ENCODE measurements at places on chromosomes 7 and 10.

- DNase-seq: no peak
These were observed 588.0 kb upstream of the LRRN3 start for GRCh38 chr7:110502888-110503465.

DNA sequence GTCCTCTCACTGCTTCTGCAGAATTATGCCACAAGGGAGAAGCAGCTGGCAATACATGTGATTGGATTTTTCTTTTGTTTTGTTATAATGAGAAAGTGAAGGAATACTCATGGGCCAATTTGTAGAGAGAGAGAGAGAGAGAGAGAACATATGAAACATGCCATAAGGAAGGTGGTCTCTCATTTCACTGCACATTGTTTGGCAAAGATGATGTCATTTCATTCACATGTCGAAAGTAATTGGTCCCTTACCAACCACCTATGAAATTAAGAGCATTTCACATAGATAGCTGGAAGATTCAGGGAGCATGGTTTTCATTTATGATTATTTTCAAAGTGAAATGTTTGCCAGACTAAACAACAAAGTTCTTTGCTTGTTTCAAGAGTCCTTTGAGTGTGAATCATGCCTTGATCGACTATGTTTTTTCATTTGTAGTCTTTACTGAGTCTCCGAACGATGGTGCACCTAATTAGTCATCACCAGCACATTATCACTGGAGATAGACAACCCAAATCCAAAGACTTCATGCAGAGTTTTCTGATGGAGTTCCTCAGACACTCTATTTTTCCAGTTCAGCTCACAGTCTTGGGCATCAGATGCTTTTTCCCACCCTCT lies 130.1 kb upstream of the ZEB1 start:
- no peak for DNase-seq

DNA sequence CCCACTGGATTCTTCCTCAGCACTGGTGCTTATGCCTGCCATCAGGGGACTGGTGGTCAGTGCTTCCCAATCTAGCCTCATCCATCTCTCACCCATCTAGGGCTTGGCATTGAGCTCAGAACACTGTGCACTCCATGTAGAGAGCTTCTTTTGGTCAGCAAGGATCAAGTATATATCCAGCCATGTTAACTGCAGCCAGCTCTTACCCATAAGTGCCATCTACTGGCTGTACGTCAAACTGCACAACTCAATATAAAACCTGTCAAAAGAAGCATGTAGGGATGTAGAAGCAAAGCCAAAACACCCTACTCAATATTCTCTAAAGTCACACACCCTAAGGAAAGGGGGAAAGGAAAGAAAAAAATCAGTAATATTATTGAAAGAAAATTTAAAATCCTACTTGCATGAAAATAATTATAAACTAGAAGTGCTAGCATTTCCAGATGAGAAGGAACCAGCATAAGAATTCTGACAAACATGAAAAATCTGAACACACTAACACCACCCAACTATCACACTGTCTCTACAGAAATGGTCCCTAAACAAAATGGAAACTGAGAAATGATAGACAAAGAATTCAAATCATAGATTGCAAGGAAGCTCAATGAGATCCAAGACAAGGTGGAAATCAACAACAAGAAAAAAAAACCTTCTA lies 531.1 kb upstream of the STEAP1 start:
- DNase-seq: no peak

DNA sequence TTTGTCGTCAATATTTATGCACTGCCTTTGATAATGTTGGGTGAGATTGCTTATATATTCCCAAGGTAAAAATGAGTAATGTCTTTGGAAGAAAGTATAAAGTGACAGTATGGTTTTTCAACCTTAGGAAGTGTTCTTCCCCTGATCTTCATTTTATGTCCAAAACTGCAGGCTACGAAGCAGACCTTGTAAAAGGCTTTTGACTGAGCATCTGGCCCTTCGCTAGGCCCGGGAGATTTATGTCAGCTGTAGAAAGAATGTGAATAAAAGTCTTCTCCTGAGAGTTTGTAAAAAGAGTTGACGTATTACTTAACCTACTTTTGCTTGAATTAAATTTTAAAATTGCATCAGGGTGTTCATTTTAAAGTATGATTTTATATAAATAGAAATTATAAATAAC lies 116.8 kb downstream of the CPED1 start:
- no peak for DNase-seq

DNA sequence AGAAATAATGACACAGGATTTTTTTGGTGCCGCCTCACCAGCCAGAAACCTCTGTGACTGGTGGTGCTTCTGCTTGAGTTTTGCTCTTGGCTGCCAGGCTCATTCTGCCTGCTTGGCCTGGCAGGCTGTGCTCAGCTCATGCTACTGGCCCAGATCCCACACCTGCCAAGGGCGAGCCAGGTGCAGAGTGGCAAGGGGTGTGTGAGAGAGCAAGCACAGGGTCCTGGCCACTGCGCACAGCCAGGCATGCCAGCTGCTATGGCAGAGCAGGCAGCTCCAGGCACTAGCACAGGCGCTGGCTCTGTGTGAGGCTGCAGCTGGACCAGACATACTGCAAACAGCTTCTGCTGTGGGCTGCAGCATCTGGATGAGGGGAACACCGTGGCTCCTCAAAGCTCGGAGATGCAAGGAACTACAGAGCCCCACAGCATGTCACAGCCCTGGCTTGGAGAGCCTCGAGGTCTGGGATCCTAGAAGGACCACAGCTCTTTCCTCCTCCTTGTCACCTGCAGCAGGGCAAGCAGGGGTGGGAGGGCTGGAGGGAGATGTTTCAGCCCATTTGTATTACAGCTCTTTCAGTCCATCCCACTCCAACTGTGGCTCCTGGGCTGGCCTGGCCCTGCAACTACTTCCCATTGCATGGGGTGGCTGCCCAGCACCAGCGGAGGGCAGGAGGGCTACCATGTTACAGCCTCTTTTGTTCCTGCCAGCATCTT lies 313.4 kb upstream of the SEMA3C start:
- DNase-seq: no peak

- DNase-seq: no peak
These were observed 42.6 kb downstream of the INPP5A start for GRCh38 chr10:132580143-132580542.

DNA sequence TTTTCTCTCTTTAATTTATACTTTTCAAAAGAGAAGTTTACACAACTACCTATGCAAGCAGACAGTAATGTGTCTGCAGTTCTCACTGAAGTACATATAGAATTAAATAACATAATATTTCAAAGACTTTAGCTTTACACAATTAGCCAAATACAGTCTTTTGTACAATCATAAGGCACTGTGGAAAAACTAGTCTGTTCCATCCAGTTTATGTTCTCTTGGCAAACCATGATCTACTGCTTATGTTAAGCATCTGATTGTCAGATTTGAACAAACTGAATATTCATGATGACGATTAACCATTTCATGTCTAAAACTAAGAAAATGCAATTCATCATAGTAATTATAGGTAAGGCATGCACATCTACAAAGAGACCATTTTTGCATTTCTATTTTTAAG lies 842 bp downstream of the SEMA3A start:
- DNase-seq: no peak

GRCh38 chr7:131106681-131107336 lies 220.9 kb upstream of the MKLN1 start:
- peak; percentile 37 for DNase-seq

GRCh38 chr10:69022611-69023010 lies 34.0 kb downstream of the KIFBP start:
- no peak for DNase-seq

DNA sequence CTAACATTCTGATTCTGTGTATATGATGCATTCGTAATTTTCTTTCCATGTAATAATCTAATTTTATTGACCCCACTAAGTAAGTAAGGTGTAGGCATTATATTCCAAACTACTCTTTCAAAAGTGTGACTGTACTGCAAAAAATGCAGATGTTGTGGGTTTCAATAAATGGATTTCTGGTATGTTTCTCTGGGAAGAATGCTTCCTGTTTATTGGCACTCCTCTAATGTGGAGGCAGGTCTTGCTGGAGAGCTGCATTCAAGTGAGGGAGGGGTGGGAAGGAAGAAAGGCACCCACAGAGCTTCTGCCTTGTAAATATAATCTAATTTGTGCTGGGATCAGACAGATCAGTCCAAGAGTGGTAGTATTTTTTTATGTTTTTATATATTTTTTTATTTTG lies 23.9 kb downstream of the ST7 start:
- no peak for DNase-seq

DNA sequence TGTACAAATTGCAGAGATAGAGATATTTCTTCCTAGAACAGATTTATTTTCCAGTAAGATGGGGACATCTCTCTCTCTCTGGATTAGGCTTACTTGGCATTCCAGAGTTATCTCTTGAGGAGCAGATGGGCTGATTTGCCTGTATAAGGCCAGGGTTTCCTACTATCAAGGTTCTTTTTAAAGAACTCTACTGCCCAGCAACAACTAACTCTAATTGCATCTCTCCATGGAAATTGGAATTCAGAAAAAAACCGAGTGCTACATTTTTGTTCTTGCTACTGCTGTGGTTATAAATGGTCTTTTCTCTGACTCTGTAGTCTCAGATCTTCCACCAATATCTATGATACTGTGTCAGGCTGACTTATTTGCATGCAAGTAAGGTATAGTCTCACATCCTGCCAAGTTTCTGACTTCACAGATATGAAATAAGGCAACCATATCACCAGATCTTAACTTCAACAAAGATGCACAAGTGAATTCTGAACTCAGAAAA lies 161.1 kb downstream of the CRPPA start:
- DNase-seq: no peak

- DNase-seq: no peak
These were observed 1.7 kb downstream of the SHTN1 start for GRCh38 chr10:117003336-117003735.

- no peak for DNase-seq
These were observed 20.2 kb upstream of the CPA5 start for GRCh38 chr7:130324306-130324943.

- DNase-seq: no peak
These were observed 147.7 kb downstream of the PTPN20 start for GRCh38 chr10:47058961-47059391.

DNA sequence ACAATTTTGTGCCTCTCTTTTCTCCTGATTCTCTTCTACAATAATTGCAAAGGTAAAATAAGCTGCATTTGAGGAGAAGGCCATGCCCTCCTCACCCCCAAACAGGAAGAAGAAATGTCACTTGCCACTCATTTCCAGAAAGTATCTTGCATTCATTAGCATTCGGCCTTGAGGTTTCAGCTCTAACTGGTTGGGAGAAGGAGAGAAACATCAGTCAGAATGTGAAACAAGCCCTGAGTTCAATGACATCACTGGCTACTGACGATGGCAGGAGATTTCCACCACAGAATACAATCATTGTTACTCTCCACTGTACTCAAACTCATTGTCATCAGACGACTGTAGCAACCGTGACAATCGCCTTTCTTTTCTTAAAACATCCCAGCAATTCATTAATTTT lies 72.8 kb downstream of the PRKCQ start:
- DNase-seq: peak; percentile 44

DNA sequence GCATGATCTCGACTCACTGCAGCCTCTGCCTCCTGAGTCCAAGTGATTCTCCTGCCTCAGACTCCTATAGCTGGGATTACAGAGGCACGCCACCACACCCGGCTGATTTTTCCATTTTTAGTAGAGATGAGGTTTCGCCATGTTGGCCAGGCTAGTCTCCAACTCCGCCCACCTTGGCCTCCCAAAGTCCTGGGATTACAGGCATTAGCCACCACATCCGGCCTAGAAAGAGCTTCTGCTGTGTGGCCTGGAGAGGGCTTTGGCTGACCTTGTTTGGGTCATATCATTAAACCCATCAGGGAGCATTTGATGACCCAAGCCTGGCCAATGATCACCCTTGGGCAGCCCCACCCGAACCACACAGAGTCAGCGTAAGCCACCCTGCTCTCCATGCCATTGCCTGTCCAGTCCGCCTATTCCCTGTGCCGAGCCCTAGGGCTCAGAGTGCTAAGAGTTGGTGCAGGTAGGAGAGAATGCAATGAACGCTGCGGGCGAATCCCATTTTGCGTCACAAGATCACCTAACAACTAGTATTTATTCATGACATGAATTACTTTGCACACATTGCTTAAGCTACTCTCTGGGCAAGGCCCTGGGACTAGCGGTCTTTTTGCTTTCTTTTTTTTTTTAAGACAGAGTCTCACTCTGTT lies 22.3 kb upstream of the GDI2 start:
- DNase-seq: no peak

DNA sequence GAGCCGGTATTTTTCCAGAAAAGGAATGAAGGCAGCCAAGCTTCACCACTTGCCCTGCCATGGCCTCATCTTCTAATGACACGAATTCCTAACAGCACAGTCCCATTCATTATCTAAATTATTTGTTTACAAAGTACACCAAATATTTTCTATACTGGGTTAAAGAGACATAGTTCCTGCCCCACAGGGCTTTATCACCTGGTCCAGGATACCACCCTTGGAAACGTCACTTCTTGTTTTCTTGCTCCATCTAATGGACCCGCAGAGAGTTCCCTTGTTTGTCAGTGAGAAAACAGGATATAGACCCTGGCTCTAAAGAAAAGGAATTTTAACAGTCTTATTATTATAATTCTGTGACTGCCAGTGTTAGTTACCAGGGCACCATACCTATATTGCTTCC lies 1165.4 kb downstream of the GATA3 start:
- DNase-seq: no peak

- no peak for DNase-seq
These were observed 206.4 kb downstream of the KCNMA1 start for GRCh38 chr10:77431209-77431611.

DNA sequence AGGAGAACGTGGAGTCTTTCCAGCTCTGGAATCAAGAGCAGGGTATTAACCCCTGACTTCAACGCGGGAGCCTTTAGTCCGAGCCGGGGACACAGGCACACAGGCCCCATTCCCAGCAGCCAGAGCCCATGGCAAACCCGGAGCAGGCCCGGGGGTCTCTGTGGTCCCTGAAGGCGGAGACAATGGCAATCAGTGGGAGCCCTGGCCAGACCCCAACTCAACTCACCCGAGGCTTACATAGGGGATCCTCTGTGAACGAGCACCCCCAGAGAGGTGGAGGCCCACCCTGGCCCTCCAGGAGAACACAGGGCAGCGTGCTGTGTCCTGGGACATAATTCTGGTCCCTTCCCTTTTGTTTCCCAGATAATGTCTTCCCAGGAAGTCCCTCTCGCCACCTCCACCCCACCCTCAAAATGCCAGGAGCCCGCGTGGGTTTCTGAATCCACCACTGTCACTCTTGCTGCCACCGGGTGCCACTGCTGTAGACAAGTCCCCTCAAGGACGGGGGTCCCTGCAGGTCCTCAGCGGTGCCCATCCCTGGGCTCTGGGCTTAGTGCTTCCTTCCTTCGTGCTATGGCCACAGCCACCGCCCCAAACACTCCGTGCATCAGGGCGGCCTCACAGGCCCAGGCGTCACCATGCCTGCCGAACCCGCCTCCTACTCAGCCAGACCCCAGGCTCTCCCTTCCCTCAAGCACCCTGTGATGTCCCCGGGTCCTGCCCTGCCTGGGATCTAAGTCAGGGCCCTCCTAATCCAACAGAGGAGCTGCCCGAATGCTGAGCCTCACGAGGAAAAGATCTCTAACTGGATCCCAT lies 28.6 kb upstream of the PPP2R2D start:
- no peak for DNase-seq

- no peak for DNase-seq
These were observed 72.5 kb upstream of the NKX6-2 start for GRCh38 chr10:132858121-132859081.

- DNase-seq: no peak
These were observed 515.7 kb upstream of the GALNT17 start for GRCh38 chr7:70616211-70616610.

GRCh38 chr10:124092860-124093773 lies at the start of gene CHST15:
Gene CHST15, minus strand, starts transcription at chr10:124093598. Its CDS starts 47,386 bp downstream, at chr10:124046212.
- DNase-seq: no peak

All from activated T-cell treated with anti-CD3 and anti-CD28 coated beads for 24 hours (primary cell).